ENCODE measurements at places on chromosomes 3 and 15.

DNA sequence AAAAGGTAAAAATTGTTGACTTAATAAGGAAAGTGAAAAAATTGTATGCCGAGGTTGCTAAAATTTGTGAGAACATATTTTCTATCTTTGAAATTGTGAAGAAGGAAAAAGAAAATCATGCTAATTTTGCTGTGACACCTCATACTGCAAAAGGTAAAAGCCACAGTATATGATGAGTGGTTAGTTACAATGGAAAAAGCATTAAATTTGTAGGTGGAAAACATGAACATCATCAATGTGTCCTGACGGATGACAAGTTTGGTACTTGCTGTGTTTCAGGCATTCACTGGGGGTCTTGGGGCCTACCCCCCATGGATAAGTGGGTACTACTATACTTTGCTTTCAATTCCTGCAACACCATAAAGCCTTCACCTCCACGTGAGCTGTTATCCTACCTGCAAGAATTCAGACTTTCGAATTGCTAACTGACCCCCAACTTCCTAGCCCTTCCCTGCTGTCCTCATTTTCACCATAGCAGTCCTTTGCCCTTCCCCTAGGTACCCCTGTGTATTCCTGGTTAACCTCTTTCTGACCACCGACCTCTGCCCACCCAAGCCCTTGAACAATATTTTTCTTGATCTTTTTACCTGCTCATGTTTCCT lies 62.4 kb downstream of the RAB7A start:
- DNase-seq = no peak

DNA sequence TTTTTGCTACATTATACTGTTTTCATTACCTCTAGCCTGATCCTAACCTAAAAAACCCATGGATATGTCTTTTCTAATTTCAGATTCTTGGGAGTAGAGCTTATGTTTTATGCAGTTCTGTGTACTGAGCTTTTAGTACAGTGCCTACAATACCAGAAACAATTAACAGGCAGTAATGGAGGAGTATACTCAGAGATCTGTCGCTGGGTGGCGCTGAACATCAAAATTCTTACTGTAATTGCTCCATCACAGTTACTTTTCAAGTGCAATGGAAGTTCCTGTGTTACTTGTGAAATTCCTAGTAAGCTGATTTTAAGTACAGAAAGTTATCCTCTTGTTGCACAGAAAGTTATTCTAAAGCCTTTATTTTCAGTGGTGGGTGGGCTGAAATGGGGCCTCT lies 66.9 kb downstream of the RNF13 start:
- DNase-seq = peak; percentile 26

DNA sequence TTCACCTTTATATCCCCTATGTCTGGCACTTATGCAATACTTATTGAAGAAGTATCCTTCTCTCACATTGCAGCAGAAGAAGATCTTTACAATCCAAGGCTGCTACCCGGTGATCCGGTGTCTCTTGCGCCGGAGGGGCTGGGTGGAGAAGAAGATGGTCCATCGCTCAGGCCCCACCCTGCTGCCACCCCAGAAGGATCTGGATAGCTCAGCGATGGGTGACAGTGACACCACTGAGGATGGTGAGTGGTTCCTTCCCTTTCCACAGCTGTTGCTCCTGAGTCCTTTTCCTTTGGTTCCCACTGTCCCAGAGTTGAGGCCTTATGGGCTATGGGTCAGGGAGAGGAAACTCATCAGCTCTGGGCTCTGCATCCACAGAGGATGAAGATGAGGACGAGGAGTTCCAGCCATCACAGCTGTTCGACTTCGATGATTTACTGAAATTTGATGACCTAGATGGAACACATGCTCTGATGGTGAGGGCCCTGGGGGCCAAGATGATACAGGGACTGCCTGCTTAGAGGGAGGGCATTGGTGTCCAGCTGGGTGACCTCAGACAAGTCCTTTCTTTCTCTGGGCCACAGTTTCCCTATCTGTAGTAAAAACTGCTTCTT lies 2.9 kb downstream of the TTLL3 start:
- DNase-seq = no peak

DNA sequence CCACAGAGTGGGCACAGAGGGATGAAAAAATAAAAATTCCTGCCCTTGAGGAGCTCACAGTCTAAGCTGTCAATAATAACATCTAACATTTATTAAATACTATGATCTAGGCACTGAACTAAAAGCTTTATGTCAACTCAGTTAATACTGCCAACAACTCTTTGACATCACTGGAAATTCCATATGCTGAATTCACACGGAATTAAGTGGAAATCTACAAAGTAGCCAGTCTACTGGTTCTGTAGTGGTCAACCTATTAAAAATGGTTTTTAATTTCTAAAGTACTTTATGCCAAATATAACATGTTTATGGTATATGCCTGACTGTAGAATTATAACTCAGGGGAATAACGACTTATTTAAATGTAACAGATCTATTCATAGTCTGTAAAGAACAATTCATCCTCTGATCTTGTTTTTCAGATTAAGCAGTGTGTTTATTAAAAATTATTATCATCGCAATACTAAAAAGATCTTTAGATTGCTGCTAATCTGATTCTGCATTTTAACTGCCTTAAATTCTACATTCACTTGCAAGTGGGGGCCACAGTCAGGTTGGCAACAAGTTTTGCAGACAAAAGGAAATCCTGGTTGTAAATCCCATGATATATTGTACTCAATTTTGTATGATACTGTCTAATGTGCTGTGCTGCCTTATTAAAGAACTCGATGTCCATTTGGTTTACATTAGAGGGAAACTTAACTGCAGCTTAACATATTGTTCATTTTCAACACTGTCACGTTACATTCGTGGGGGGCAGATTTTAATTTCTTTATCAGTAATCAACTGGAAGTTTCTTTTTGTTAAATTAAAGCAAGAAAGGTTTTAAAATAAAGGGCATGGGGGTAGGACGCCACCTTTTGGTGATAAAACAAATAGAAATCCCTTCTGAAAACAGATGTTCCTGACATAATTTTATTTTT lies 2.6 kb upstream of the FOXP1 start:
- no peak for DNase-seq

DNA sequence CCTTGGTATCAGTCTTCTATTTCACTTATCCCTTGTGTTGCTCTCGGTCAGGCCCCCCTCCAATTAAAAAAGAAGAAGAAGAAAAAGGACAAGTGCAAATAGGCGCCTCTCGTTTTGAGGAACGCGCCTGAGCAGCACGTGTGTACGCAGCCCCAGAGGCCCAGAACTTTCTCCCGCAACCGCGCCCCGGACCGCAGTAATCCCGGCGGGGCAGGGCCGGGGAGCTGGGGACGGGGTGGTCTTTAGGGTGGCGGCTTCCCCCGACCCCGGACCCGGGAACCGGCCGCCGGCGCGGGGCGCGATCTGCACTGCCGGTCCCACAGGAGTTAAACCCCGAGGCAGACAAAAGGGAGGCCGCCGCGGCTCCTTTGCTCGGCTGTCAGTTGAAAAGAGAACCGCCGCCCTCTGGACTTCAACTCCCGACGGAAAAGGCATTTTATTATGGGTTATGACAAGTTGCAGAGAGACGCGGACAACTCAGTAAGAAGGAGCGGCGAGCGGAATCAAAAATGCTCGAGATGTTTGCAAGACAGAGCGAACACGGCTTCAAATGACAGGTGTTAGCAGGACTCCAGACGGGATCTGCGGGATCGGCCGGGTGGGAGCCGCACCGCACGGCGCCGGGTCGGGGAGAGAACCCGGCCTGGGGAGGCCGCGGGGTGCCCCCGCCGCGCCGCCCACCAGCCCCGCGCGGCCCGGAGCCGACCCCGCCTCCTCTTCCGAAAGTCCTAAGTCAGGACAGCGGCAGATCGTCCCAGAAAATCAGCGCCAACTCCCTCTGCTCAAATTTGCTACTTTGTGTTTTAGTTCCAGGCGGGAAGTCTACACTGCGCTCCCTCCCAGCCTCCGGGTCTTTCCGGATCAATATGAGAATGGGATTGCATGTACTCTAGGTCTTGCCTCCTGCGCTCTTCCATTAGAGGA lies 79.0 kb downstream of the NR2F2 start:
- no peak for DNase-seq

GRCh38 chr3:101084404-101084803 lies 91.2 kb upstream of the ABI3BP start:
- DNase-seq = no peak

GRCh38 chr15:64792282-64792681 lies 16.9 kb upstream of the RBPMS2 start:
- DNase-seq = no peak

DNA sequence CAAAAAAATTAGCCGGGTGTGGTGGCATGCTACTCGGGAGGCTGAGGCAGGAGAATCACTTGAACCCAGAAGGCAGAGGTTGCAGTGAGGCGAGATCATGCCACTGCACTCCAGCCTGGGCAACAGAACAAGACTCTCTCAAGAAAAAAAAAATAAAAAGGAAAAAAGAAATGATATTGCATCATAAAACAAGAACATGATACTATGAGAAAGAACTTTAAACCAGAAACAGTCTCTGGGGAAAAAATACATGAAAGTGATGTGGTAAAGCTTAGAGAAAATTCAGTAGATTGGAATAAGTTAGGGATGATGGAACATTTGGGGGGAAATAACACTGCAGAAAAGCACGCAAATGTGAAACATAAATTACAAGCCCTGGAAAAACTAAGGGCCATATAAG lies 54.7 kb downstream of the CRYGS start:
- no peak for DNase-seq

- DNase-seq = peak; percentile 56
Measured at GRCh38 chr15:92780843-92781242, 119.3 kb upstream of the CHD2 start.

GRCh38 chr15:91366111-91366510 lies 266.1 kb downstream of the SV2B start:
- no peak for DNase-seq

DNA sequence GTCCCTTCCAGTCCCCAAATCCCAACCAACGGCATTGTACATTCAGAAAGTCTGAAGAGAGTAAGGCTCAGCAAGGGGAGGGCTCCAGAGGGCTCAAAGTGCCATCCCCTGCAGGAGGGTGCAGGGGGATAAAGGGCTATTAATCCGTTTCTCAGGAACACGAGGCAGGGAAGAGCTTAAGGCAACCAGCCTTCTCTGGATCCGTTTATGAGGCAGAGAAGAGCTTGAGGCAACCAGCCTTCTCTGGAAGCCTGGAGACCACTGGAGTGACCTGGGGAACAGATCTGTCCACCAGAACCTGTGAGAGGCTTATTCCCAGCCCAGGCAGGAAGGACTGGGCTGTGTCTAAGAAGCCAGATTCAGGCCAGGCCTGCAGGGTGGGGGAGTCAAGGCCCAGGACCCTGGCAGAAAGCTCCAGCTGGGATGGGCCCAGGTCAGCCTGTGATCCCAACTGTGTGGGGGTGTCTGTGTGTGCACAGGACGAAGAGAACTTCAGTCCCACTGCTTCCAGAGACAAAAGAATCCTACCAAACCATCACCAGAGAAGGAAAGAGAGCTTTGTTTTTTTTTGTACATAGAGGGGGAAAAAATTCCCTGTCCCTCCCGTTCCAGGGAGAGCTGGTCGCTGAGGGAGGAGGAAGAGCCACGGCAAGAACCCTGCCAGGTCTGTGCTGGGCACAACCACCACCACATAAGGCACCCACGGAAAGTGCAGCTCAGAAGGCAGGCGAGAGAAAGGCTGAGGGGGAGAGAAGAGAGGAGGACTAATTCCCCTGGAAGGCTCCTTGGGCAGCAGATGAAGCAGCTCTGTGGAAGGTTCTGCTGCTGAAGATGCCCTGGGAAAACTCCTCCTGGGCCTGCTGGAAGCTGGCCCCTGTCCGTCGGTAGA lies 1.6 kb upstream of the ULK3 start:
- DNase-seq = no peak

GRCh38 chr3:55531321-55531720 lies 44.2 kb upstream of the WNT5A start:
- no peak for DNase-seq

GRCh38 chr3:55549177-55549576 lies 62.1 kb upstream of the WNT5A start:
- no peak for DNase-seq

- no peak for DNase-seq
Measured at GRCh38 chr3:99482191-99482590, 156.2 kb upstream of the COL8A1 start.

DNA sequence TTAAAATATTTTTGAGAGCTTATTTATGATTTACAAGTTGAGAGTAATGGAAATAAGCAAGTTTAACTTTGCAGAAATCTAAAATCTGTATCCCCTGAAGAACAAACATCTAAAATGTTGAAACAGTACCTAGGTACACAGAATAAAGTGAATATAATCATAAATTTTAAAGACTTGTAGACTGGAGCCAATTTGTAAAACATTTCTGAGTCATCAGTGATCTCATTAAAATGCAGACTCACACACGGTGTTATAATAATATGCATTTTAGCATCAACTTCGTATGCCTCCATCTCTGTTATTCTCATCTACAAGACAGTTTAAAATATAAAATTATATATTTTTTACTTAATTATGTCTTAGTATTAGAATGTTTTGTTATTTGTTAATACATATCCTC lies 399.5 kb upstream of the GOLIM4 start:
- peak; percentile 11 for DNase-seq

- no peak for DNase-seq
Measured at GRCh38 chr3:43073836-43074220, 32.1 kb downstream of the POMGNT2 start.

- DNase-seq = no peak
Measured at GRCh38 chr3:8738639-8739038, 5.0 kb downstream of the CAV3 start.

DNA sequence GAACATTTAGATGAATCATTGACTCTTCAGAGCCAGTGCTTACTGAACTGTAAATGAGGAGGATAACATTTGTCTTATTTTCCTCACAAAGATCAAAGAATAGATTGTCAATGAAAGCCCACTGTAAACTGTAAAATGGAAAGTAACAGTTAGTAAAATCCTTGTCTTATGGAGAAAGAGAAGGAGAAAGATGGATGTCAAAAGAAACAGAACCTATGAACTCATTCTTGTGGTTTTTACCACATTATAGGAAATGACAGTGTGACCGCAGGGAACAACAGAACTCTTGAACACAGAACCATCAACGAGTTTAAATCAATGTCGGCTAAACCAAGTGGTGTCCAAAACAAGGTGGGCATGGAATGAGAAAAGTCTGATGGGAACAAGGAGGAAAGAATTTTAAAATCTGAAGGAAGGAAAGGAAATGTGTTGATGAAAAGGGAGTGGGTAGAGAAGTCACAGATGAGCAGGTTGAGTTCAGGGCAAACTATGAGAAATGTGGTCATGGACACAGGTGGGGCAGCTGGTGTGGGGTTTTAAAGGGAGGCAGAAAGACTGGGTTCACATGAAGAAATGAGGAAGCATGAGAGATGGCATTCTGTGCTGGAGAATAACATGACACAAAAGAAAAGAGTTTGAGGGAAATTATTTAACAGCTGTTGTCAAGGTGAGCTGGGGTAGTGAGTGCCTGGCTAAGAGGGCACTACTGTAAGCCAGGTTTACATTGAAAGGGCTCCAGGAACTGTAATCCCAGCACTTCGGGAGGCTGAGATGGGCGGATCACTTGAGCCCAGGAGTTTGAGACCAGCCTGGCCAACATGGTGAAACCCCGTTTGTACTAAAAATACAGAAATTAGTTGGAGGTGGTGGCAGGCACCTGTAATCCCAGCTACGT lies 42.4 kb upstream of the ETV5 start:
- no peak for DNase-seq

GRCh38 chr3:52774901-52775864 lies 2.2 kb upstream of the ITIH1 start:
- no peak for DNase-seq
